ENCODE measurements at places on chromosomes 1 and 21.

GRCh38 chr1:109516872-109517271, 7.3 kb upstream of the AMIGO1 start:
- no peak for DNase-seq

DNA sequence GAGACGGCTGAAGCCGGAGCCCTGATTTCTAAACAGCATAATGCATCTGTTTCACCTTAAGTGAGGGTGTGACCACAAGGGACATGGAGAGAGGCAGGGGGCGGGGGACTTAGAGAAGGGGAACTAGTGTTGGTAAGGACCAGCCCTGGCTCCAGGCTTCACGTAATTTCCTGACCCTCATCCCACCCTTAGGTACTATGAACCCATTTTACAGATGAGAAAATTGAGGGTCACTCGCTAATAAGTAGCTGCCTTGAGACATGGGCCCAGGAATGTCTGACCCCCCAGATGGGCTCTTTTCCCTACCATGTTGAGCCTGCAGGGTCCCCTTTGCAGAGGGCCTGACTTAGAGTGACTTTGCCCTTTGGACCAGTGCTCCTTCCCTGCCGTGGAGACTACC, 4.7 kb downstream of the EPHA8 start:
- DNase-seq = no peak

DNA sequence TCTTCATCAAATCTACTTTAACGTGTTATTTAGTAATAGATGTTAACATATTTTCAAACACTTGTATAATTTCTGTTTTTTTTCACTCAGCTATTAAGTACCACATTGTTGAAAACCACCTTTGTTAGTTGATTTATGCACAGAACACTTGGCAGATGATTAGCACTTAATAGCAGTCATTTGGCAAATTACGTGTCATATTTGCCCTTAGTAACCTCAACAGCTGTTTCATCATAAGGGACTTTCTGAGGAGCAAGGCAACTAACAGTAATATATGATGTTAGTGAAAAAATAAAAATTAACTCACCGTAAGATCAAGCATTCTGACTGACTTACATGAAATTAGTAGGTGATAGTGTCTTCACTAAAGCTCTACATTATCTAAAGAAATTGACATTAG, 186.4 kb downstream of the HMCN1 start:
- DNase-seq = no peak

DNA sequence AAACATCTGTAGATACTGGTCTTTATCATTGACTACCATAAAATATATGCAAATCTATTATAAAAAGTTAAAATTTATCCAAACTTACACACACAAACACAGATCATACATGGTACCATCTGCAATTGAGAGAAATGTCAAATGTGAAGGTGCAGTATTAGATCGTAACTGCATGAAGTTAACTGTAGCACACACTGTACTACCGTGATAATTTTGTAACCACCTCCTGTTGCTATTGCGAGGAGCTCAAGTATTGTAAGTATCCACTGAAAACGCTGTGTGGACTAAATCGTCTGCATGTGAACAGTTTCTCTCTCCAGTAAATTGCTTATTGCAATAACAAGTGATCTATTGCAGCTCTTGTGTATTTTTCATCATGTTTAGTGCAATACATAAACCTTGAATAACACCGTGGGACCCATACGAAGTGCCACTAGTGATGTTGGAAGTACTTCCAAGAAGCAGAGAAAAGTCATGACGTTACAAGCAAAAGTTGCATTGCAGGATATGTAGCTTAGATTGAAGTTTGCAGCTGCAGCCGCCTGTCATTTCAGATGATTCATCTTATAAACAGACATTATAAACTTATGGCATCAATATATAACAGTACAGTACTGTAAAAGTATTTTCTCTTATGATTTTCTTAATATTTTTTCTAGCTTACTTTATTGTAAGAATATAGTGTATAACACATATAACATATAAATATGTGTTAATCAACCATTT, 172.9 kb downstream of the SDCCAG8 start:
- no peak for DNase-seq

GRCh38 chr1:92354259-92354658, 55.4 kb downstream of the RPAP2 start:
- DNase-seq = no peak

DNA sequence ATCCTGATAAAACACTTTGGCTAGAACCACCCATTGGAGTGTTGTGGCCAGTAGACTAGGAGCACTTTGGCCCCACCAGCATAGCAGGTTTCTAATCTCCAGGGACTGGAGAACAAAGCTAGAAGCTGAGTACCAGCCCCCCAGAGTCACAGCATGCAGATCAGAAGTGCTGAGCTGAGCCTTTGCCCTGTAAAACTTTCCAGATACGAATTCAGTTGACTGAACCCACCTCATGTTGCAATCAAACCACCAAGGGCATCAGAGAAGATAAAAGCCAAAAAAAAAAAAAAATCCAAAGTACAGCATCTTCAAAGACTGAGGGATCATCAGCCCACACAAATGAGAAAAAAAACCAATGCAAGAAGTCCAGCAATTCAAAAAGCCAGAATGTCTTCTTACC, 8.7 kb upstream of the CD53 start:
- DNase-seq = no peak

- DNase-seq = no peak
These were observed 62.5 kb downstream of the PRKAB2 start for GRCh38 chr1:147109762-147110161.

GRCh38 chr1:205026181-205026580, 16.8 kb upstream of the CNTN2 start:
- DNase-seq = no peak

GRCh38 chr1:151175041-151175741, 590 bp downstream of the TMOD4 start:
- no peak for DNase-seq

- DNase-seq = no peak
These were observed 8.7 kb upstream of the TDRD10 start for GRCh38 chr1:154493276-154493675.

DNA sequence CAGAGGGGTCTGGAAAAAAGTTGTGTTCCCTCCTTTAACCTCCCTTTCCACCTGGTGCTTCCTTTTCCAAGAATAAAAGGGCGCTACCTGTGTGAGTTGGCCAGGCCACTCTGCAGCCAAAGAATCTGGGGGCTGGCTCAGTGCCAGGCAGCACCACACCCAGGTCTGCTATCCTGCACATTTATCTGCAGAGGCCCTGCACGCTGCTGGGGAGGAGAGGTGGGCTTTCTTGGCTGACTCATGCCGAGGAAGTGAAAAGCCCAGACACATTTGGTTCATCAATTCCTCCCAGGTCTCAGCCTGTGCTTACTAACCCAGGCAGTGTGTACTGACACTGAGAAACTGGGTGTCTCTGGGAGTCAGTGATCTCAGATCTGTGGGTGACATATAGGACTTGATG, 79.8 kb upstream of the F3 start:
- DNase-seq = no peak

- peak; percentile 63 for DNase-seq
These were observed 823 bp downstream of the ENAH start for GRCh38 chr1:225651872-225652728.

DNA sequence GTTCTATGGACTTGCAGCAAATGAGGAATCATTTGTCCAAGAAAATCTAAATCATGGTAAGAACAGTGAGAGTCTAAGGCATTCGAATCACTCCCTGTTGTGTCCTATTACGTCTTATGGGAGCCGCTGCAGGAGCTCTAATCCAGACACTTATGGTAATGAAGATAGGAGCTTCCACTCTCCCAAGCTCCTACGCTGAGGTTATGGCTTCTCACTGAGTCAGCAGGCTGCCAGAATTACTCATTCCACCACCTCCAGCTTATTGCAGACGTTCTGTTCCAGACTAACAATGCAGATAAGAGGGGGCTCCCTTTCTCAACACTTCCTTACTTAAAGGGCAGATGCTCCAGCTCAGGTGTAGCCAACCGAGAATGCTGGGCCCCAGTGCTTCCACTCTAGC, 212.6 kb downstream of the GREM2 start:
- DNase-seq = no peak

GRCh38 chr1:155793213-155793612, 63.8 kb downstream of the GON4L start:
- DNase-seq = no peak

- no peak for DNase-seq
These were observed 272.9 kb downstream of the NEGR1 start for GRCh38 chr1:72009173-72010093.

GRCh38 chr1:178025613-178026356, 55.9 kb upstream of the SEC16B start:
- DNase-seq = no peak

GRCh38 chr1:17521946-17522612, 17.4 kb upstream of the ARHGEF10L start:
- no peak for DNase-seq

DNA sequence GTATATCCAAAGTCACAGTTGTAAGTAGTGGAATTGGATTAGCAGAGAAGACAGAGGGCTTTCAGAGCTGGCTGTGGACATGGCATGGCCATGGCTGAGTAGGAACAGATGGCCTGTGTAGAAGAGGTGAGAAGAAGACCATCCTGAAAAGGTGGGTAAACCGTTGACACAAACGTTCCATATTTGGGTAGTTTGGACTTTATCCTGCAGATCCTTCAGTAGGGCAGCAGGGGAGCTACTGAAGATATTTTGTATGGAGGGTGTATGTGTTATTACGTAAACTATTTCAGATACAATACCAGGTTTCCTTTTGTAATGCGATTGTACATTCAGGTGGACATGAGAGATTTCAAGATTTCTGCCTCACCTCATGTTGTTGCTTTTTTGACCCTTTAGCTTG, 1.6 kb downstream of the UTP11 start:
- no peak for DNase-seq

DNA sequence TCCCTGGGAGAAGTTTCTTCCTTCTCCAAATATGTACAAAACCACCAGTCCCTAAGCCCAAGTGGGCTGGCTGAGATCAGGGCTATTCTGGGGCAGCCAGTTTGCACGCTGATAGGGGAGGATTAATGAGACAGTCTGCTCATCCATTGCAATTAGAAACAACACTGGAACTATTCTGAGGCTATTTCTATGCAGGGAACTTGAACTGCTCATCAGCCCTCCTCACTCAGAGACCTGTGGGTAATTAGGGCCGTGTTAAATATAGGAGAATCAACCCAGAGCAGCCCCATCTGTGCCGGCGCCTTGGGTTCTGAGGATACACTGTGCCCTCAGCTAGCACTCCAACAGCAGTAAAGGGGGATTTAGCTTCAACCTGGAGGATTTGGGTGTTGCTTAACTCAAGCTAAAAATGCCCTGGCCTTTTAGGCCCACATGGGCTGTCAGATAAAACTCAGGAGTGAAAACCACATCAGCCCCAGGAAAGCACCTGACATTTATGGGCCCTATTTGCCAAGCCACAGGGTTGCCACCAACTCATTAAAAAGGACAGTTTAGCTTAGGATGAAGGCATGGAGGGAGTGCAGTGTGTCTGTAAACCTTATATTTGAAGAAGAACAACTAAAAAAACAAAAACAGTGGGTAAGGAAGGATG, 53.9 kb downstream of the DUSP10 start:
- no peak for DNase-seq

- no peak for DNase-seq
These were observed 987.9 kb downstream of the PLA2G4A start for GRCh38 chr1:187816646-187817045.

DNA sequence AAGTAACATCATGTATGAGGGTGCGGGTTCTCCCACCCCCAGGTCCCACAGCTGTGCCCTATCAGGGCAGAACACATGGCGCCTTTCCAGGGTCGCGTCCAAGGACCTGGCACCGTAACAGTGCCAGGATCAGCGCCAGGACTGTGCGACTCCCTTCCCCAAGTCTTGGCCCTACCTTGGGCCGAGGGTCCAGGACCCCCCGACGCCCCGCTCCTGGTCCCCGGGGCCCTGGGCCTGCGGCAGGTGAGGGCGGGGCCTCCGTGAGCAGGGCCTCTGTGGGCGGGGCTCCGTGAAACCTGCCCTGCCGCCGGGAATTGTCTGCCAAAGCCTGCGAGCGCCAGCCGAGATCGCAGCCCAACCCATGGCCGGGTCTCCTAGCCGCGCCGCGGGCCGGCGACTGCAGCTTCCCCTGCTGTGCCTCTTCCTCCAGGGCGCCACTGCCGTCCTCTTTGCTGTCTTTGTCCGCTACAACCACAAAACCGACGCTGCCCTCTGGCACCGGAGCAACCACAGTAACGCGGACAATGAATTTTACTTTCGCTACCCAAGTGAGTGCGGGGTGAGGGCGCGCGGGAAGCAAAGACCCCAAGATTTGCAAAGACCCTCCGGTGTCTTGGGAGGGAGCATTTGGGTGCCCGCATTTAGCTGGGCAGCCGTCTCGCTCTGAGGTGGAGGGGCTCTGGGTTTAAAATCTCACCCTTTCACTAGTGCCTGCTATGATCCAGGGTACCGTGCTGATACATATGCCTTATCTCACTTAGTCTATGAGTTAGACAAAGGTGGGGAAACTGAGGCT, at the start of gene RHBG:
Gene RHBG (plus strand): TSS at position 323 of the 796 bp plus-strand sequence. CDS start 39 bp downstream, at position 362.
- no peak for DNase-seq

DNA sequence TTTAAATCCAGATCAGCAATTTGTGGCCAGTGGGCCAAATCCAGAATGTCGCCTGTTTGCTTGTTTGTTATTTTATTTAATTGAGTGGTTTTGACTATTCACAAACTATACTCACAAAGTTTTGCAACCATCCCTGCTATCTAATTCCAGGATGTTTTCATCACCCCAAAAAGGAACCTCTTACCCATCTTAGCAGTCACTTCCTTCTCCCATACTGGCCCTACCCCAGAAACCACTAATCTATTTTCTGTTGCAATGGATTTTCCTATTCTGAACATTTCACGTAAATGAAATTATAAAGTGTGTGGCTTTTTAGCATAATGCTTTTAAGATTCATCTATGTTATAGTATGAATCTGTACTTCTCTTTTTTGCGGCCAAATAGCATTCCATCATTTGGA, 41.3 kb downstream of the WDTC1 start:
- no peak for DNase-seq

GRCh38 chr1:218845589-218845988, 328.1 kb upstream of the LYPLAL1 start:
- no peak for DNase-seq

DNA sequence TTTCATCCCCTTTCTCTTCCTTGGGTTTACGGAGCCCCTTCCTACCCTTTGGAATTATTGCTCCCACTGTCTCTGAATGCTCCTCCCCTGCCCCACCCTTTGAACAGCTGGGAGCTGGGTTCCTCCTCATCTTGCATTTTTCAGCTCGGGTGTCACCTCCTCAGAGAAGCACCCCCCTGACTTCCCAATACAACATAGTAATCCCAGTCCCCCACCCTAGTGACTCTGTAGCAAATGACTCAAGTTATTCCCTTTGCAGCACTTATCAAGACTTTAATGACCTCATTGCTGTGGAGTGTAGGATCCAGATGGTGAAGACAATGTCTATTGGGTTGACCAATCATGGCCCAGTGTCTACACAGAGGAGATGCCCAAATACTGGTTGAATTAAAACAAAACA, 8.9 kb upstream of the VWA5B1 start:
- no peak for DNase-seq

Measured in right forelimb (tissue), 1 donor.